Effector memory CD4-positive, alpha-beta T cell (primary cell): ENCODE measurements at places on chromosomes 1 and 21.

- DNase-seq, result no peak
Observed at GRCh38 chr1:3498986-3499385, 44.5 kb downstream of the ARHGEF16 start.

- DNase-seq, result no peak
Observed at GRCh38 chr21:24011087-24011486, 1596.2 kb downstream of the MRPL39 start.

GRCh38 chr1:177275736-177276135, 105.0 kb downstream of the BRINP2 start:
- no peak for DNase-seq

GRCh38 chr1:203038891-203039608, 12.8 kb downstream of the PPFIA4 start:
- peak; percentile 25 for DNase-seq

- DNase-seq, result no peak
Observed at GRCh38 chr1:214861615-214862014, 220.9 kb upstream of the KCNK2 start.

GRCh38 chr1:27455139-27455811, 34.7 kb downstream of the WASF2 start:
- DNase-seq, result no peak

- no peak for DNase-seq
Observed at GRCh38 chr1:160167580-160167979, 16.2 kb downstream of the ATP1A4 start.

- no peak for DNase-seq
Observed at GRCh38 chr1:31765041-31765467, 914 bp upstream of the ADGRB2 start.

- DNase-seq, result no peak
Observed at GRCh38 chr1:10836726-10837125, 40.3 kb upstream of the CASZ1 start.

DNA sequence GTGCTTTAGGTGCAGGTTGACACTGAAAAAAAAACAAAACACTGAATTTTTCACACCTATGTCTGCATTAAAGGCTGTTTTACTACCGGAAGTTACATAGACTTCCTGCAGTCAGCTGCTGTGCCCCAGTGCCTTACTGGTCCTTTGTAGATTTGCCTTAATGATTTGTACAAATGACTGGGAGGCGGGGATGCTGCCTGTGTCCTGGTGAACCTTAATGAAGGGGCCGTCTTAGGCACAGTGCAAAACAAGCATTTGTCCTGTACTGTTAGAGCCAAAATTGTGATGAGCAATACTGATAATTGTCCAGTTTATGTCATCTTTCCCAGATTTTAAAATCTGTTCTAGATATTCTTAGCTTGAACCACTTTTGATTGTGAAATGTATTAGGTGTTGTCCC, 90.9 kb upstream of the PGD start:
- DNase-seq, result peak; percentile 19

DNA sequence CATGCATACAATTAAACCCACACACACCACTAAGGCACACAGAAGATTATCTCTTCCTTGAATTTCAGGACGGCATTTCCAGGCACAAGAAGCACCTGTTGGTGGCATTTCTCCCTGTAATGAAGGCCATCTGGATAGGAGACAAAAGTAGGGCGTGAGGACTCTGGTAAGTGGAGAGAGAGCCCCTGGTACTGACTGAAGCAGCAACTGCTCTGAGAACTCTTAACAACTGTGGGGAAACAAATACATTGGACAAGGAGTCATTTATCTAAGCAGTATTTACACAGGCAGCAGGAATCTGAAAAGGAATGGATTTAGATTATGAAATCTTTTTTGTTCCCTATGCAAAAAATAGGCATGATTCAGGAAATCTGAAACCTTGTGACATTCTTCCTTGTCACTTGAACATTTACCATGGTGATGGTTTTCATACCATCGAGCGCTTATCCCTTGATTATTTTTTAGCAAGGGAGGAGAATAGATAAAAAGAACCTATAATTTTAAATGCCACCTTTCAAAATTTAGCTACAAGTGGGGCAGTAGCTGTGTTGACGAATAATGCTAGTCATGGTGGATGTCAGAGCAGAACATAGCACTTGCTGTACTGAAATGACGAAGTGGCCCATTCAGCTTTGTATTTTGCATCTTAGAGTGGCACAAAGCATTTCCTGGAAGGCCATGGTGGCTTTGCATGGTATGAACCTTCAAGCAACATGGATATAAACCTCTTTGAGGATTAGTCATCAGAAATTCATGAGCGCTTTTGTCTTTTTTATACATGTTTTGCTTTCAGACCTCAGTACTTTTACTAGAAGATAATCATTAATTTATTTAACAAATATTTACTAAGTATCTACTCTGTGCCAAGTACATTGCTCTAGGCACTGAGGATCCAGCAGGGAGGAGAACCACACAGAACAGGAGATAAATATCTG, 362.0 kb downstream of the ADGRL2 start:
- DNase-seq, result no peak

GRCh38 chr1:230570724-230571360, 71.4 kb upstream of the COG2 start:
- no peak for DNase-seq

GRCh38 chr1:231059566-231060193, 19.6 kb upstream of the FAM89A start:
- no peak for DNase-seq

DNA sequence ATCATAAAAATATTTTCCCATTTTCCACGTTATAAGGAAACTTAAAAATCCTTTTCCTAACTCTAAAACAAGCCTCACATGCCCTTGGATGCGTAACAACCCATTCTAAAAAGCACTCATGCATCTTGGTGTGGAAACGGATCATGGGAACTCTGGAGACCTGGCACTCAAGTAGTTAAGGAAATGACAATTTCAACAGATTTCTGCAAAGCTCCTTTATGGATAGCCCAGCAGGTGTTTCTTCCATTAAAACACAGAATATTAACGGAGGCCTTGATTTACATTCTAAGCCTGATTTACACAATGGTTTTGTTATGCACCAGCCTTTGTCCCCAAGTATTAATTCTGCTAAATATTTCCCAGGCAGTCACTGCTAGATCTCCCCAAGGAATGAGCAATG, 12.9 kb downstream of the PARS2 start:
- no peak for DNase-seq

DNA sequence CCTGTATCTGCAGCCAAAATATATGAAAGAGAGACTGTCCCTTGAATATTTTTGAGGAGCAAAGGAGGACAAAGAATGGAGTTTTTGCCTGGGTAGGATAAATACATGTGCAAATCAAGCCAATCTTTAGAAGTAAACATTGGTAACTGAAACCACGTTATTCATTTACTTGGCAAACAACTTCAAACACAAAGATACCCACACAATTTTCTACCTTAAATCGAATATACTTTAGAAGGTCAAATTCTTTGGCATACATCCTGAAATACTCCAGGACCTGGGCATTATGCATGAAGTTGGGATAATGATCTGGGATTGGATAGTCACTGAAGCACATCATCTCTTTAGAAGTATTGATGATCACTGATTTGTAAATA, 9.6 kb downstream of the FMO5 start:
- no peak for DNase-seq

GRCh38 chr1:234932106-234932505, 196.5 kb downstream of the TOMM20 start:
- no peak for DNase-seq

GRCh38 chr1:231446138-231446537, 24.1 kb upstream of the EGLN1 start:
- DNase-seq, result no peak

DNA sequence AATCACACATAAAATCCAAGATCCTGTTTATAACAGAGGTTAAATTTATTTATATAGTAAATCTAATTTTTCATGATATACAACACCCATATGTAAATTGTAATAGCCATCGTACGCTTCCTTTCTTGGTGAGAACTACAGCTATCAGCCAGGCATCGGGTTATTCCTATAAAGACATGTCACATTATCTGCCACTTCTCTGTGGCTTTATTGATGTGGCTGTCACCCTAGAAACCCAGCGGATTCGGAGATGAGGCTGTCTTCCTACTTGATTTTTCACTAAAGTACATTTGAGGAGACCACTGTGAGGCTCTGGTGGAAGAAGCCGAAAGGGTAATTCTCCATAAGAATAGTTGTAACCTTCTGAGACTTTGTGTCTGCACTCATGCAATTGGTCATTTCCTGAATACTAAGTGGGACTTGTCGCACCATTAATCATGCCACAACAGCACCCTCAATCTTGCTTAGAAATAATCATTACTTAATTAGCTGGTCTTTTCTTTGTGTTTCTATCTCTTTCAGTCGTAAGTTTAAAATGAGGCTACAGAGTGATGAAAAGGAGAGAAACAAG, 106.0 kb downstream of the NTNG1 start:
- no peak for DNase-seq
